ENCODE measurements at places on chromosomes 5 and 9.

DNA sequence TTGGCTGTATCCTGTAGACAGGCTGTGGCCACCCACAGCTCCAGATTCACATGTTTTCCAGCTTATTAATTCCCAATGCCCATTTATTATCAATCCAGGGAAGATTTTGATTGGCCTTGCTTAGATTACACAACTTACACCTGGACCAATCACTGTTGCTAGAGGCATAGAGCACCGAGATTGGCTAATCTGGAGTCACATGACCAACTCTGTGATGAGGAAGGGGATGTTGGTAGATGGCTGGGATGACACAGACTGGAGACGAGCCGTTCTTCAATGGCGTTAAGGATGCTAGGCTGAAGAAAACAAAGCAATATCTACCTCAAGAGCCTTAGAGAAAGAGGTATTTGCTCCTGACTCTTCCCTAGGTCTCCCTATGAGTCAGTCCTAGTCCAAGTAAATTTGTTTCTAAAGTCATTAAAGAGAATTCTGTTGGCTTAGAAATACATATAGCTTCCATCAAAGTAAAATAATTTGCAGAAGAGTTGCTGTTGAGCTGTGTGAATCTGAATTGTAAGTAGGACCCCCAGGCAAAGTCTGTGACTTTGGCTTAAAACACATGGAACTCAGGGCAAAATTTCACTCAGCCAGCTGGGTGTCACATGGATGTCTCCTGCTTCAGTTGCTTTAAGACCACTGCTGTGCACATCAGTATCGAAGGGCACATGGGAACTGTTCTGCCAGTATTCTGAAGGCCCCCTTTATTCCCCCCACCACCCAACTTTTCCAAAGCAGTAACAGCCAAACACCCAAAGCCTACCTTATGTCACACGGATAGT lies 326.4 kb upstream of the KLF4 start:
- no peak for DNase-seq

DNA sequence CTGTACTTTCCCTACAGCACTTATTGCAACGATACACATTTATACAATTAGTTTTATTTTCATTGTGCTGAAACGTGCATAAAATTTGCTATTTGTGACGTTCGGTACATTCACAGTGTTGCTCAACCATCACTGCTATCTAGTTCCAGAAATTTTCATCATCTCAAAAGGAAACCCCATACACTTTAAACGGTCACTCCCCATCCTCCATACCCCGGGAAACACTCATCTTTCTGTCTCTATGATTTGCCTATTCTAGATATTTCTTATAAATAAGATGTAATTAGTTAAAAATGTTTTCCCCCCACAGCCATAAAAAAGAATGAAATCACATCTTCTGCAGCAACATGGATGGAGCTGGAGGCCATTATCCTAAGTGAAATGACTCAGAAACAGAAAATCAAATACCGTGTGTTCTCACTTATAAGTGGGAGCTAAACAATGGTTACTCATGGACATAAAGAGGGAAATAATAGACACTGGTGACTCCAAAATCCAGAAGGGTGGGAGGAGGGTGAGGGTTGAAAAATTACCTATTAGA lies 40.2 kb upstream of the TEX48 start:
- DNase-seq, result no peak

GRCh38 chr9:137145731-137146526 lies 7.0 kb downstream of the GRIN1 start:
- DNase-seq, result no peak

- DNase-seq, result peak; percentile 30
These were observed 682 bp upstream of the SPTAN1 start for GRCh38 chr9:128551657-128552152.

- no peak for DNase-seq
These were observed 68.1 kb upstream of the ERBIN start for GRCh38 chr5:65858316-65858715.

- peak; percentile 47 for DNase-seq
These were observed 267.2 kb downstream of the RAB3C start for GRCh38 chr5:58849921-58850667.

- DNase-seq, result no peak
These were observed 802.4 kb upstream of the ACO1 start for GRCh38 chr9:31582071-31582470.

DNA sequence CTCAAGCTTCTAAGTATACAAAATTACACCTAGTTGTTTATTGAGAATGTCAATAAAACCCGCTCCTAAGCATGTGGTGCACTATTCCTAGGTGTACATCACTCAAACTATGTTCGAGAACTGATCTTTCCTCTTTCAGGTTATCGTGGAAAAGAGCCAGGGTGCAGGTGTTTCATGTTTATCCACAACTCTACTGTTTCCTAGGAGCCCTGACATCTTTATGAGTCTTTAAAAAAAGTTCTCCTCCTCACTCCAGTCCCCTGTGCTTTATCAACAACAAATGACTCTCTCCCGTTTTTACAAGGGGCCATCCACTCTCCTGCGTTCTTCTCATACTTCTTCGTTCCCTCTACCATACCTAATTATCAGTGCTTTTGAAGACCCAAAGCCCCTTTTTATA lies 78.8 kb upstream of the NFIL3 start:
- no peak for DNase-seq
